Activated gamma-delta T cell (primary cell): ENCODE measurements at places on chromosomes 1 and 21.

DNA sequence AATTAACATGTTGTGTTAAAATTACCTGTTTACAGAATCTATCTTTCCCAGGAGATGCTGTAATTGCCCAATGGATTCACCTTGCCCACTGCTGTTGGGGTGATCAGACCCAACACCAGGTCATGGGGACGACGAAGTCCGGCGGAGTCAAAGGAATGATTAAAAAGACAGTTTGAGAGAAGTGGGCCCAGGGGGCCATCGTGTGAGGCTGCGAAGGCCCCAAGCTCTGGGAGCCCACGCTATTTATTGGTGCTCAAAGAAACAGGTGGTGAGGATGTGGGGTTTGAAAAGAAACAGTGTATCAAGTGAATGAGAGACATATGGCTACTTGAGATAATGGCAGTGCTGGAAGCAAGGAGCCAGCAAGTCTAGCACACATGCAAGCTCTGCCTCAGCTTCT lies 16.3 kb upstream of the L1TD1 start:
- DNase-seq, result no peak

DNA sequence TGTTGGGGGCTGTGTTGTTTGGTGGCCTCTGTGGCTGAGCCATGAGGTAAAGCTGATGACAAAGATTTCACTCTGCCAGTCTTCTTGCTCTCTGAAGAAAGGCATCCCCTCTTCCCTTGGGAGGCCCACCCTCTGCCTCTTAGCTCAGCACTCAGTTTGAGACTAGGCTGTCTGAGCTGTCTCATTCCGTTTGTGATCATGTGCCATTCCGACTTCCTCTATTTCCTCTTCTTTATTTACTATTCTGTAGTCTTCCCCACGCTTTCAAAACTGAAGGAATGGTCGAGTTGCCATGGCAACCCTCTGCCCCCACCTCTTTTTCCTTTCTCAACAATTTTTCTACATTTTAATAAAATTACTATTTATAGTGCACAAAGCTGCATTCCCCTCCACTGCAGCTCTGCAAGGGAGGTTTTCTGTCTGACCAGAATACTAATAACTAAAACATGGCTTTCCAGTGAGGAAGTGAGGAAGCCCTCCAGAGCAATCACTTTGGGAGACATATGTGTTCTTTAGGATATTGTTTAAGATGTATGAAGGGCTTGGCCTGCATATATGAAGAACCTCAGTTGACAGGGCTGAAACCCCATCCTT lies 30.8 kb downstream of the KCNA3 start:
- DNase-seq, result no peak

DNA sequence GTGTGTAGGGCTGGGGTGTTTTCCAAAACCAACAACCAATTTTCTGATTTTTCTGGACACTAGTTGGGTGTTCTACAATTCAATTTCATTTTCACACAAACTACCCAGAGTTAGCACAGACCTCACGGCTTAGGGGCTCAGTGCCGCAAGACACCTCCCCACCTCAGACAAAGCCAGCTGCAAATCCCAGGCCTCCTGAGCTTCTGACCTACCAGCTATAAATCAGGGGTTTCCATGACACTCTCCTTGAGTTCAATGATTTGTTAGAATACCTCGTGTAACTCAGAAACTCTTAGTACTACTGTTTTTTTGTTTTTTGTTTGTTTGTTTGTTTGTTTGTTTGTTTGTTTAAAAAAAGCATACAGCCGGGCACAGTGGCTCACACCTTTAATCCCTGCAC lies 28.7 kb upstream of the FAM89A start:
- DNase-seq, result no peak

DNA sequence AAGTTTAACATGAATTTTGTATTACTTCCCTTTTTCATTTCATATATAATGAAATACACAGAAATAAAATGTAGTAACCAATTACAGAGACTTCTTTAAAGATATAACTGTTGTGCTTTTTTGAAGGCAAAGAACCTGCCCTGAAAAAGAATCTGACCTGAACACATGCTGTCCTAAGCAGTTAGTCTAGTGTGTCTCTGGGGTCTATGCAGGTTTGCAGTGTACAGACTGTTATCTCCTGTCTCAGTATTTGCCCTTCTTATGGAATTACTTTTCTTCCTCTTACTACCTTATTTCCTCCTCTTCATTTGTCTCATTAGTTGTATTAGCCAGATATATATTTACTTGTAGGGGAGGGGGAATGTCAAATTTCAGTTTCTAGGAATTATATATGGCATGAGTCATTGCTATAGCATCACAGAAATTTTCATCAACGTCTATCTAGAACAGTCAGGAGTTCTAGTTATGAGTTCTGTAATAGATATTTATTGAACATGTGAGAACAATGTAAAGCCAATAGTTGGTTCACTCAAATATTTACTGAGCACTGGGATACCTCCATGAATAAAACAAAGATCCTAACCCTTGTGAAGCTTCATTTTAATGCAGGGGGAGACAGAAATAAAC lies 28.4 kb upstream of the PLEKHO1 start:
- DNase-seq, result no peak

- DNase-seq, result no peak
These were observed 556.5 kb downstream of the PTBP2 start for GRCh38 chr1:97277891-97278654.

- no peak for DNase-seq
These were observed 164.7 kb downstream of the NEGR1 start for GRCh38 chr1:72117621-72118020.

DNA sequence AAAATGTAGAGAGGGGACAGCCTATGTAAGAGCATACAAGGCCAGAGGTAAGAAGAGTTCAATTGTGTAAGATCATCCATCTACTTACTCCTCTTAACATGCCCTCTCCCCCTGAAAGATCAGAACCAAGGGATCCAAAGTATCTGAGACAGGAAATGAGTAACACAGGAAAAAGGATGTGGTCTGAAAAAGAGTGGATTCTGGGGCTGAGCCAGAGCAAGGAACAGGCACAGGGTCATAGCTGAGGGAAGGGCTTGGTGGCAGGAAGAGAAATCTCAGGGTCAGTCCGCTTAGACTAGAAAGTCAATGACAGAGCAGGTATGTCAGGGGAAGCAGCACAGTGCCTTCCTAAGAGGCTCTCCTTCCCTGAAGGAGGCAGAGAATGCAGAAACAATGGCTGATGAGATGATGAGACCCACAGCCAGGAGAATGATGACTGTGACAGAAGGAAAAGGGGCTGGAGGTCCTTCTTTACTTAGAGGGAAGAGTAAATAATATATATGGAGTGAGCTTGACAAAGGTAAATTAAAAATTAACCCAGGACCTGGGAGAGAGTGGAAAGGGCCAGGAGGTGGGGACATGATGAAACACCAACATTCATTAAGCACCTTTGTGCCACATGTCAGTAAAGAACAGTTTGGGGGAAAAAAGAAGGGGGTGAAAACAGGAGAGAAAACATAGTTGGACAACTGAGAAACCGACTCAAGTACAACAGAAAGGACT lies 26.2 kb upstream of the A3GALT2 start:
- no peak for DNase-seq

- no peak for DNase-seq
These were observed 406 bp downstream of the PUSL1 start for GRCh38 chr1:1308756-1309250.

- DNase-seq, result no peak
These were observed 10.2 kb upstream of the IFI16 start for GRCh38 chr1:158999316-159000069.

GRCh38 chr1:82690411-82690810 lies 889.7 kb downstream of the ADGRL2 start:
- DNase-seq, result no peak

DNA sequence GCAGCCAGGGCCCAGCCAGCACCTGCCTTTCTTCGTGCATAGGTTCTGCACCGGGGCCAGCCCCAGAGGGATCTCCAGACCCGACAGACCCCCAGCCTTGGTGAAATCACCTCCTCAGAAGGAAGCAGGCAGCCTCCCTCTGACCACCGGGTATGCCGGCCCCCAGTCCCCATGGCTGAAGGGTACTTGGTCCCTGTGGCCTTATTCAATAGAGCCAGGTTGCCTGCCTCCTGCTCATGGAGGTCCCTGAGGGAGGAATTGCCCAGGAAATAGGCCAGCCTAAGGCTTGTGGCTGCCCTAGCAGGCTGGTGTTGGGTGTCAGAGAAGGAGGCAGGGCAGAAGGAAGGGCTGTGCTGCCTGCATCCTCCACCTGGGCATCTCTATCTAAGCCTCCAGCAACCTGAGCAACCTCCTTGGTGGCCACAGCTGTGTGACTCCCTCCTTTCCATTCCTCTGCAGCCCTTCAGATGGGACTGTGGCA lies 338.2 kb upstream of the VAMP3 start:
- DNase-seq, result no peak

- no peak for DNase-seq
These were observed 24.4 kb downstream of the FAAP20 start for GRCh38 chr1:2170211-2170610.

GRCh38 chr1:1899266-1899966 lies 8.5 kb upstream of the GNB1 start:
- no peak for DNase-seq

DNA sequence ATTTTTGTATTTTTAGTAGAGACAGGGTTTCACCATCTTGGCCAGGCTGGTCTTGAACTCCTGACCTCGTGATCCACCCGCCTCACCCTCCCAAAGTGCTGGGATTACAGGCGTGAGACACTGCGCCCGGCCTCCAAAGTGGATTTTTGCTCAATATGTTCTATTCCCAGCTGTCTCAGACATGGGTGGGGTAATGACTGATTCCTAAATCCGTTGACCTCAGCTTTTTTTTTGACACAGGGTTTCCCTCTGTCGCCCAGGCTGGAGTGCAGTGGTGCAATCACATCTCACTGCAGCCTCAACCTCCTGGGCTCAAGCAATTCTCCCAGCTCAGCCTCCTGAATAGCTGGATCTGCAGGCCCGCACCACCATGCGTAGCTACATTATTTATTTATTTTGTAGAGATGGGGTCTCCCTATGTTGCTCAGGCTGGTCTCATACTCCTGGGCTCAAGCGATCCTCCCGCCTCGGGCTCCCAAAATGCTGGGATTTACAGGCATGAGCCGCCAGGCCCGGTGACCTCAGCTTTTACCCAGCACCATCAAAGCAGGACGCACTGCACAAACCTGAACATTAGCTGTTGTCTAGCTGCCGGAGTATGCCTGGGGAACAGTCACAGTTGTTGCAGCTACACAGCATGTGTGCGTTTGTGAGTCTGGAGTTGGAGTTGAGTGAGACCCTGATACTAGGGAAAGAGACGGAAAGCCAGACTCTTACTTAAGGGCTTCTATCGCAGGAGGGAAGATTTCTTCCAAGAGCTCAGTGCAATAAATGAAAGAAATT lies 43.7 kb upstream of the PSEN2 start:
- no peak for DNase-seq

DNA sequence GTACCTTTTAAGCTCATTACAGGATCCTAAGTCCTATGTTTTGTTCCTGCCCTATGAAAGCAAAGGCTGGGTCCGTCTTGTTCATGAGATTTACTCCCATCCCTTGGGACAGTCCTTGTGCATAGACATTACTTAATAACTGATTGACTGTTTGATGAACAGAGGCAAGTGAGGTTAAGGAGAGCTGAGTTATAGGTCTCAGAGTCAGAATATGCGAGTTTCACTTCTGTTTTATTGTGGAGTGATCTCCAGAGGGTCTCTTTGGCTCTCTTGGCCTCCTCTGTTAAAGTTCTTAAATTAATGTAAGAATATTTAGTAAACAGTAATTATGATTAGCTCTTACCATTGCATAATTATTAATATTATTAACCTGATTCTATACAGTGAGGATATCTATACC lies 52.6 kb downstream of the BRINP2 start:
- DNase-seq, result no peak

DNA sequence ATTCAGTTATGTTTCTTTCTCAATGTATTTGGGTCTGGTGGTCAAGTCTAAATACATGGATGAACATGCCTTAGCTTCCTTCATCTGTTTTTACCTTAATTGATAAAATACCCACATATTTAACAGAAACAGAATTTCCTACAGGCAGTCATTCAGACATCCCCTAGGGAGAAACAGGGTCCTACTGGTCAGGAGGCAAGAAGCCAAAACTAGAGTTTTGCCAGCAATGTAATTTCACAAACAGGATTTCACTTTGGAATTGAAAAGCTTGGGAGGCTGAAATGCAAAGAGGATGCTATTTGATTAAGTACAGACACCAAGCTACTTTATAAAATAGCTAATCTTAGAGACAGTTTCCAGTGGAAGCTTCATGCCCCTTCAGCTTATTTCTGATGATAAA lies 224.2 kb downstream of the SIPA1L2 start:
- DNase-seq, result no peak

GRCh38 chr1:22055463-22055862 lies 3.0 kb downstream of the CDC42 start:
- no peak for DNase-seq

DNA sequence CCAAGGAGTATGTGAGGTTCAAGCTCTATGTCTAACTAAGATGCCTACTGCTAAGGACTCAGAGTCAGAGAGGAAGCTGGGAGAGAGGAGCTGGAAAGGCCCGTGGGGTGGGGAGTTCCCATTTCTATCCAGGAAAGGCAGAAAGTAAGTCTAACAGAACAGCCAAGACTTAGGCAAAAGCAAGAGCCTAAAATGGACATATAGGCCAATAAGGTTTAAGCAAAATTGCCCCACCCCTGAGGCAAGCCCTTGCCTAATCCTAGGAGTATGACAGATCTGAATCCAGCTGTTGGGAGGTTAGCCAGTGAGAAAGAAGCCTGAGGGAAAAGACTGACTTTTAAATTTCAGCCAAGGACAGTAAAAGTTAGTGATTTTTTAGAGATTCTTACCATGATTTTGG lies 1.6 kb upstream of the KLHDC9 start:
- DNase-seq, result no peak

DNA sequence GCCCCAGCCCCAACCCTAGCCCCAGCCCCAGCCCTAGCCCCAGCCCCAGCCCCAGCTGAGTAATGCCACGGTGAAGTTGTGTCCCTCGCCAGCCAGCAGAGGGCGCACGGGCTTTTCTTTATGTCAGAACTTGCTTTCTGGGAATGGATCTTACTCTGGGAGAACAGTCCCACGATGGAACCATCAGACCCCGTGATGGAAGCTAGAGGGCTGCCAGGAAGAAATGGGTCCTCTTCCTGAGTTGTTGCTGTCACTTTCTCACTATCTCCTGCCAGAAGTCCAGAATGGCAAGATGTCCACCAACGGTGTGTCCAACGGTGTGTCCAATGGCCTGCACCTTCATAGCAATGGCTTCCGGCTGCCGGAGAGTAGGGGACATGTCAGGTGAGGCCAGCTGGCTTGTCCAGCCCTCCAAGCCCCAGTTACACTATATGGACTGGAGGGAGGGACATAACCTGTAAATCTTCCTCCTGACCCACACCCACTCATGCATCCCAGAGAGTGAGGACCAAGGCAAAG lies 25.1 kb upstream of the TMEM222 start:
- peak; percentile 19 for DNase-seq
